Activated gamma-delta T cell treated with anti-CD3 and anti-CD28 coated beads, Interleukin-2, amount 50 U/mL, for 16 hours (primary cell): ENCODE measurements at places on chromosomes 3 and 15.

- no peak for DNase-seq
Observed at GRCh38 chr3:10753964-10754363, 62.1 kb upstream of the SLC6A11 start.

DNA sequence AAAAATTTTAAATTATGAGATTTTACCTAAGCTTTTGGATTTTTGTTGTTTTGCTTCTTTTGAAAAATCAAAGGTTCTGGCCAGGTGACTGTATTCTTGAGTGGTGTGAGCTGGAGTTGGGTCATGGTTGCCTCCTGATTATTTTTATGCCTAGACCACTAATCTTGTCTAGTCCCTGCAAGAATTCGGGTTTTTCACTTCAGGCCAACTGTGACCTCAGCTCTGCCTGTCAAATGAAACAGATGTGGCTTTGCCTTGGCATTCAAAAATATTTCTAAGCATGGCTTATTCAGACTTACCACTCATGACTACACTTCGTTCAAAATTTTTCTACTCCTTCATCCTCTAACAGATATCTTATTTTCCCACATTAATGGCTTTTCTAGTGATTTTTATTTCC is 25.4 kb upstream of the CDV3 start:
- no peak for DNase-seq

DNA sequence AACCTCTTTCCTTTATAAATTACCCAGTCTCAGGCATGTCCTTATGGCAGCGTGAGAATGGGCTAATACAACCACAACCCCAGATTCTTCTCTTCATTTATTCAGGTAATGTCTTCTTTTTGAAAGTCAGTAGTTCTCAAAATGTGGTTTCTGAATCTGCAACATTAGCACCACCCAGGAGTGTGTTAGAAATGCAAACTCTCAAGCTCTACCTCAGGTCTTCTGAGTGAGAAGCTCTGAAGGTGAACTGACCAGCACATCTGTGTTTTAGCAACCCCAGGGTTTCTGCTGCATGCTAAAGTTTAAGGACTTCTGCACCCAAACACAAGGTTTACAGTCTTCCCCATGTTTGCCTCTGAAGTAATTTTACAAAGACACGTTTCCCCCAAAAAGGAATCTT is 22.3 kb upstream of the TRIM59 start:
- DNase-seq = no peak

- DNase-seq = no peak
Observed at GRCh38 chr15:68353421-68354135, 76.0 kb downstream of the FEM1B start.

DNA sequence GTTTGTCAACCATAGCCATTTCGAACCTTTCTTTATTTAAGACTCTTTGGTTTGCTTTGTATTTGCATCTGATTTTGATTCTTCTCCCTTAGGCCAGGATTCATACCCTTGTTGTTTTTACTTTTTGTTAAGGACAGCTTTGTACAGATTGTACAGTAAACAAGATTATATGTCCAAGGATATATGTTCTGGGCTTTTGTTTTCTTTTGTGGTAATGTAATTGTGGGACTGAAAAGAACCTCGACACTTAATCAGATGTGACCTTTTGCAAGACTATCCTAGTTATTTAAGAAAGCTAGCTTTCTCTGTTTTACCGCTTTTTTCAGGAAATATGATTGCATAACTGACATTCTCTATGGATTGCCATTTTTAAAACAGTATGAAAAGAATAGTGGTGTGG is 67.0 kb upstream of the SAMMSON start:
- DNase-seq = no peak

DNA sequence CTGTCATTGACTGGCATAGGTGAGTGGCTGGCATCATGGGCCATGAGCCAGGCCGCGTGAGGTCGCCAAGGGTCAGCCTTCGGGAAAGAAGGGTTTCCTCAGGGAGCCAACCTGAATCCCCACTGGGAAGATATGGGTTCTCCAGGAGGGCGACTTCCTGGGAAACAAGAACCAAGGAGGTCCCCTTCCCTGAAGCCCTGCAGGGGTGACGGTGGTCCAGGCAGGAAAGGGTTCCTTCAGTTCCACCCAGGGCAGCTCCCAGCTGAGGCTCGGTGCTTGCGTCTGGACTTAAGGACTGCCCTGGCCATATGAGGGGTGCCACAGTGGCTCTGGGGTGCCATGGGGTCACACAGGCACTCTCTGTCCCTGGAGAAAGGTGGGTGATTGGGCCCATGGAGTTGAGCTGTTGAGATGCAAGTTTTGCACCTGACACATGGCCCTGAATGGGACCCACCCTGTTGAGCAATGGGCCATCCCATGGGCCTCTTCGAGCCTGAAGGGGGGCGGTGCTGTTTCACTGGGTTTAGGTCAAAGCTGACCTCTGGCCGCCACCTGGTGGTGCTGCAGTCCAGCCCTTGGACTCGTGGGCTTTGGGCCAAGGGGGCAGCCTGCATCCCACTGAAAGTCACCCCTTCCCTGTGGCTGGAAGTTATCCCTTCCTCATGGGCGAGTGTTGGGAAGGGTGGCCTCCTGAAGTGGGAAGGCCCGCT is 228.1 kb downstream of the SNRPN start:
- no peak for DNase-seq

- no peak for DNase-seq
Observed at GRCh38 chr15:77228828-77229227, 157.9 kb upstream of the TSPAN3 start.

- no peak for DNase-seq
Observed at GRCh38 chr15:70142322-70143191, 44.8 kb upstream of the TLE3 start.

DNA sequence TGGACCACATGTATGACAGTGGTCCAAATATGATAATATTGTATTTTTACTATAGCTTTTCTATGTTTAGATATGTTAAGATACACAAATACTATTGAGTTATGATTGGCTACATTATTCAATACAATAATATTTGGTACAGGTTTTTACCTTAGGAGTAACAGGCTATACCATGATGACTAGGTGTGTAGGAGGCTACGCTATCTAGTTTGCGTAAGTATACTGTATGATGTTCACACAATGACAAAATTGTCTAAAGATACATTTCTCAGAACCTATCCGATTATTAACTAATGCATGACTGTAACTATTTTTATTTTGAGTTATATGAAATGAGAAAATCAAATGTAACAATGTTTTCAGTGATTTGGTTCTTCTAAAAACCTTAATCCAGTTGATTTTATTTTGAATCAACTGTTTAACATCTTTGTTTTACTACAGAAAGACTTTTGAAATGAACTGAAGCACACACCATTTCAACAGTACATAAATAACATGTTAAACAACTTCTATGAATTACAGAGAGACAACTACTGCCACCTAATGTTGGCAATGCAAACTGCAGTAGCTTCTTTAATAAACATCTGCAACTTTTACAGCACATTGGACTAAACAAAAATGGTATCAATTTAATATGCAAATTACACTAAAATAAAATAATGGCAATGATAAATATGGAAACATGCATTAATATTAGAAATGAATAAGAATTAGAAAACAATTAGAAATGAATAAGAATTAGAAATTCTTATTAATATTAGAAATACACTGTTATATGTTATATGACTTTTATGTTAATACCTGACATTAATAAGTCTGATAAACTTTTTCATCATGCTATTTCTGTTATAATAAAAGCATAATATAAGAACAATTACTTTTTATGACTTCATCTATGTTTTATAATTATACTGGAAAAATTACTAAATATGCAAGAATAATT is 255.7 kb downstream of the MBNL1 start:
- peak; percentile 9 for DNase-seq

DNA sequence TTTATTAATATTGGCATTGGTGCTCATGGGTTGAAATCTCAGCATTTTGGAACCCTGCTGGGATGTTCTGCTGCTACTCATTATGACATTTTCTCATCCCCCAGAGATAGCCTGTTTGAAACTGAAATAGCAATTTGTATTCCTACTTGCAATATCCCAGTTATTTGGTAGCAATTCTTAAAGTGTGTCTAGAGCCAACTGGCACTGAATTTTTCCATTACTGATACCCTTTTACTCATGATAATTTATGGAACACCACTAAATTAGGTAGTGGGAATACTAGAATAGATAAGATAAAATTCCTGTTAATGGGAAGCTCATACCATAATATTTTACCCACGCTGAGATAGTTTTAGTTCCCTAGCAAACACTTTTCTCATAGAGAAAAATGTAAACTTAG is 309.3 kb downstream of the SV2B start:
- DNase-seq = no peak

DNA sequence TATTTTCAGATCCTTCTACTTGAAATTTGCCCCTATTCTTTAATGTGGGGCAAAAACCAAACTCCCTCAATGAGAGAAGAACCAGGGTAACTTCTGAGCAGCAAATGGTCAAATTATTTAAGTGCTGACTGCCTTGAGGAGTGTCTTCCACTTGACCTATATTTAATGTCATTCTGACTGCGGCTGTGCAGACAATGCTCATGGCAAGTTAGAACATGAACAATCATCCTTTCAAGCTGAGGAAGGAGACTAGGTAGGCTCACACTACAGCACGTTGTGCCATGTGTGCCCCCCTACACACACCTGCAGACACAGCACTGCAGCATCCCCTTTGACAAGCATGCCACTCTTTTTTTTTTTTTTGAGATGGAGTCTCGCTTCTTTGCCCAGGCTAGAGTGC is 98.2 kb downstream of the OSBPL10 start:
- no peak for DNase-seq

- no peak for DNase-seq
Observed at GRCh38 chr3:136412307-136412706, 162.2 kb downstream of the PCCB start.

DNA sequence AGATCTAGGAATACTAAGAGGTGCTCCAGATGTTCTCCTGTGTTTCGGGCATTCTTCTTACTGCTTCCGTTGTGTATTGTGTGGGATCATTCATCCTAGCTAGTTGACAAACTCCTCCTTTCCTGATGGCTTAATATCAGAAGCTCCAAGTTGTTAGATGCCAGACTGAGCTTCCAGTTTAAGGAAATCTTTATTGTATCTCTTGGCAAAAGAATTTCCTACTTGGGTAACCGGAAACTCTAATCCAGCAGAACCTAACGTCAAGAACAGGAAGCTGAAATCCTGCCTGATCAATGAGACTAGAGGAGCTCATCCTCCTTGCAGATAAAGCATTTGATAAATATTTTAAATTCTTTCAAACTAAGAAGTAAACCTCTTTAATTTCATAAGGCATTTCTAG is 27.7 kb upstream of the MYH15 start:
- DNase-seq = no peak

GRCh38 chr3:98057631-98058030 is 22.5 kb upstream of the GABRR3 start:
- no peak for DNase-seq

DNA sequence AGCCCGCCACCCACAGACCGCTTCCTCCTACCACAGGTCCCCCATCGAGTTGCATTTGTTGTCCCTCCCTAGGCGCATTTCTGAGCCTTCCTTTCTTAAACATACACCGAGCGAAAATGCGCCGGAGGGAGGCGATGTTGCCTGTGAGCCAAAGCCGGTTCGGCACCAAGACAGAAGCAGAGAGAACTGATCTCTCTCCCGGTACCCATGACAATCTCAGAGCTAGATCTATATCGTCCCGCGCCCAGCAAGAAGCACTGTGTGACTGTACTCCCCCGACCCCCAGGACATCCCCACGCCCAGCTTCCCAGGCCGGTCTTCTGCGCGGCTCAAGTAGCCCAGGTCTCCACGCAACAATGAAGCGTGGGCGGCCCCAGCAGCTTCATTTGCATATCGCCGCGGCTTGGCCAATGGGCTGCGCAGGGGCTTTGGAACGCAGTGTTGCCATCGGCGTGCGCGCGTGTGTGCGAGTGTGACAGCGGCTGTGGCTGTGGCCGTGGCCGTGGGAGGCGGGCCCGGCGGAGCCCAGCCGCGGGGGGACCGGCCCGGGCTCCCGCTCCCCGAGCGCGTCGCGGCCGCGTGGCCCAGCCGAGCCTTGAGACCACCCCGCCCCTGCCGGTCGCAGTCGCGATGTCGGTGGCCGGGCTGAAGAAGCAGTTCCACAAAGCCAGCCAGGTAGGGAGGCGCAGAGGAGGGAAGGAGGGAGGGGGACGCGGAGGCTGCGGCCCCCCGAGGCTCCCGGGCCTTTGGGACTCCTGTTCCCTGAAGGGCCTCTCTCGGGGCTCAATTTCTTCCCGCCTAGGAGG is at the start of gene SH3GL3:
Gene SH3GL3 (plus strand): TSS at position 438 of the 806 bp plus-strand sequence. CDS start 193 bp downstream, at position 631.
- no peak for DNase-seq

DNA sequence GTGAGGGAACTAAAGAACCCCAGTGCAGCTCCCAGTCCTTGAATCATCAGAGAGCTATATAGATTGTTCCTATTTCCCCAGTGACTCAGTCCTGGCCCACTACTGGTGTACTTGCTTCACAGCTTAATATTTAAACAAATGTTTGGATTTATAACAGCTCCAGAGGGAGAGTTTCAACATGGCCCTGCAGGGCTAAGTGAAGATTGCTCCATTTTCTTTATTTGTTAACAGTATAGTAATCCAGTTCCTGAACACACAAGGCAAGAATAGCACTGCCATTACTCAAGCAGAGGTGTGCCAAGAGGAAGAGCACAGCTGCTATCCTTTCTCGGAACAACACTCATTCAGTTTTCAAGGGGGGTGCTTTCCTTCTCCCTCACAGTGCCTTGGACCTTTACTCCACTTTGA is 6.5 kb downstream of the SQOR start:
- DNase-seq = no peak

GRCh38 chr3:85800676-85801075 is 841.9 kb downstream of the CADM2 start:
- no peak for DNase-seq
